ENCODE measurements at places on chromosomes 4 and X.

DNA sequence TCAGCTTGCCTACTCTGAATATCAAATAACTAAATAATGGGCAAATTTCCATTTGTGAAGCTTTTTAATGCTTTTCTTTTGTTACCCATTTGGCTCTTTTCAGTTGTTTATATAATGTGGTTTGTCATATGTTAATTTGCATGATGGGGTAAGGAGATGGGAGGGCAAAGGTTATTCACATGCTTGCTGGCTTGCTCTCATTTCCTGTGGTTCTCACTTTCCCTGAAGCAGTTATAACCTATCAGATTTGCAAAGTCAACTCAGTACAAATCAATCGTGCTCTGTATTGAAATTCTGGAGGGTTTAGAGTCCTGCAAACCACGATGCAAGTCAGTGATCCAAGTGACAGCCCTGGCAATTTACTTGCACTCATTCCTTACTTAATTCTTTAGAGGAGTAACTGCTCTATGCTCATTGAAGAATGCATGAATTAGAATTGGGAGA is 711.2 kb downstream of the ADGRL3 start:
- no peak for DNase-seq

DNA sequence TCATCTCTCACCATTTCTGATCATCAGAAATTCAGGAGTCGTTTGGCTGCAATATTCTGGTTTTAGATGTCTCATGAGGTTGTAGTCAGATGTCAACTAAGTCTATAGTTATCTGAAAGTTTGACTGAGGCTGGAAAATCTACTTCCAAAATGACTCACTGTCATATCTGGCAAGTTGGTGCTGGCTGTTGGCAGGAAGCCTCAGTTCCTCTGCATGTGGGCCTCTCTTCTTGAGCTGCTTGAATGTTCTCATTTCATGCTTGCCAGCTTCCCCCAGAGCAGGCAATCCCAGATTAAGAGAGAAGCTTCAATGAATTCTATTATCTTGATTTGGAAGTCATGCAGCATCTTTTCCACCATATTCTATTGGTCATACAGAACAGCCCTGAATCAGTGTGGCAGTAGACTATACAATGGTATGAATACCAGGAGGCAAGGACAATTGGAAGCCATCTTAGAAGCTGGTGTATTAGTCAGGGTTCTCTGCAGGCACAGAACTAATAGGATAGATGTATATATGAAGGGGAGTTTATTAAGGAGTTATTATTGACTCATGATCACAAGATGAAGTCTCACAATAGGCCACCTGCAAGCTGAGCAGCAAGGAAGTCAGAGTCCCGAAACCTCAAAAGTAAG is 46.8 kb upstream of the ELF2 start:
- DNase-seq: no peak

DNA sequence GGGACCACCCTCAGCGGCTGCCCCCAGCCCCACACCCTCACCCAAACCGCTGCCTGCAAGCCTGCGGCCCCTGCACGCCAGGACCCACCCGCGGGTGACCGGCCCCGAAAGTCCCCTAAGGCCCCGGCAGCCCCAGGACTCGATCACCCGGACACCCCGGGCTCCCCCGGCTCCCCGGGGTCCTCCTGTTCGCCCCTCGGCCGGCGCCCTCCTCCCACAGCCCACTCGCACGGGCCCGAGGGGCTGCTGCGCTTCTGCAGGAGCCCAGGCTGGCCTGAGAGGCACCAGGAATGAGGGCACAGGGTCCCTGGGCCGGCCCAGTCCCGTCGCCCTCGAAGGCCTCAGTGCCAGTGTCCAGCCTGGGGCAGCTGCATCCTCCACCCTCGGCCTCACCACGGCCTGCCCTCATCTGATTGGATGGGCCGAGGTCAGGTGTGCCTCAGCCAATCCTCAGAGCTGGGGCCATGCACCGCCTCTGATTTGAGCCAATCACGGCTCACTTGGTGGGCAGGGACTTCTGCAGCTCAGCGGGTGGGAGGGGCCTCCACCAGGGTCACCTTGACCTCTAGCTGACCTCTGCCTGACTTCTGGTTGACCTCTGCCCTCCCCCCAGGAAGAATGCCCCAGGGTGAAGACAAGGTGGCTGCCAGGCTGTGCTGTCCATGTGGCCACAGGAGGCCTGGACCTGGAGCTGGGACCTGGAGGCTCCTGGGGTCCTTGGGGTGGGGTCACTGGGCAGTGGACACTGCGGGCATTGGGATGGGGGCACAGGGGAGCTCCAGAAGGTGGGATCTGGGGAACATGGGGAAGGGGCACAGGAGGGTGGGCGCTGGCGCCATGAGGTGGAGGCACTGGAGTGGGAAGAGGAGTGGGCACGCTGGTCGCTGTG is 97.6 kb upstream of the NKX1-1 start:
- DNase-seq: no peak

DNA sequence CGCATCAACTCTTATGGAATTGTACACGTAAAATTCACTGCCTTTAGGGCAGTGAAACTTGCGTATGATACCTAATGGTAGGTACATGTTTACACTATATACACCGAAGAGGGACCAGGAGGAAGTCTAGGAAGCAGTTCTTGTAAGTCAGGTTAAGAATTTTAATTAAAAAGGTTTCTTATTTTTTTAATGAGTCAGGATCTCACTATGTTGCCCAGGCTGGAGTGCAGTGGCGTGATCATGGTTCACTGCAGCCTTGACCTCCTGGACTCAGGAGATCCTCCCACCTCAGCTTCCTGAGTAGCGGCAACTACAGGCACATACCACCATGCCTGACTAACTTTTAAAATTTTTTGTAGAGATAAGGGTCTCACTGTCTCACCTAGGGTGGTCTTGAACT is 6.6 kb downstream of the NUDT9 start:
- DNase-seq: no peak

DNA sequence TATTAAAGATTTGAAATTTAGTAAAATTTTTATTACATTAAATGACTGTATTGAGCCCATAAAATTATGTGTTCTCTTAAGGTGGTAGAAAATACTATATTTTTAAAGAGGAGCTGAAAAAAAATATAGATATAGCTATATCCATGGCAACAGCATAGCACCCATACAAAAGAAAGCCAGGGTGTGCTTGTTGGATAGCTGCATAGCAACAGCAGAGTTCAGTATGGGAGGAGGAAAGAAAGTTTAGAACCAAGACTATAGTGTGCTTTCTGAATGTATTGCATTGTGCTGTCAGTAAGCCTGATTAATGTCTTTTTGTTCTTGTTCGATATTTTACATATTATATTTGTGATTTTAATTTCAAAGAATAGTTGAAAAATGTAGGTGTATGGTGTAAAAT is 78.4 kb downstream of the GRID2 start:
- no peak for DNase-seq

DNA sequence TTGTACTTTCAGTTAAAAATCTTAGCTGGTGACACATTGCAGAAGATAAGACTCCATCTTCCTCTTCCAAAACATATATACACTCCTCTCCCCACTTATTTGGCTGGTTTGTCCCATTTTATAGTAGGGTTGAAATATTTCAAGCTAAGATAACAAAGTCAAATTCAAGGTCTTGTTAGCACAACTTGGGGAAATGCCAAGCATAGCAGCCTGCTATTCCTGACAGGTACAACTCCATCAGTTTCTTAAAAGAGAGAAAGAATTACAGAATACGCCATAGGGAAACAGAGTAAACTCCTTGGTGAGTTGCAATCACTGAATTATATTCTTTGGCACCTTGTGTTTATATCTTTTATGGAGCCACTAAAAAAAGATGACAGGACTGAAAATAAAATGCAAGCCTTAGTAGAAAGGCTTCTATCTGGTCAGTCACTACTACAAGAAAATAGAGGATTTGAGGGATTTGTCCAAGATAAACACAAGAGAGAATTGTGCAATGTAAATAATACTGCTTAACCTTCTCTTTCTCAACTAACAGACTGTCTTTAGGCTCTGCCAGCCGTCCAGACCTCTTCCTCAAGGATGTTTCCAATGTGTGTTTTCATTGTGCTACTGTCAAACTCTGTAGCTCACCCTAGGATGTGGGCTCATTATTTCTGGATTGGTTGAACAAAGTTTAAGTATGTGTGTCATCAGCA is 170.3 kb downstream of the VEGFC start:
- DNase-seq: no peak

DNA sequence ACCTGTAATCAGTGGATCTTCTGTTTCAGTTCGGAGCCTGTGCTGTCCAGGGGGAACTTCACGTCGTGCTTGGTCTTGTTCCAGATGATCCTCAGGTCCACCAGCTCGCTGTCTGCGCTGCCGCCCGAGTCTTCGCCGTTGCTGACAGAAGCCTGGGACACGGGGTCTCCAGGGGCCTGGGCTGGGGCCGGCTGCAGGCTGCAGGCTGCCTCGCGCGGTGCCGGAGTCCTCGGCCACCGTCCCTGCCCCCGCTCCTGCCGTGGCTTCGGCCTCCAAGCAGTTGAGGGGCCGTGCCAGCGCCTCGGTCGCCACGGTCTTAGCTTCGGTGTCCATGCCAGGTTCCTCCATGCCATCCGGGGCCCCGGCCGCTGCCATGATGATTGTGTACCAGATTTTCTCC is 37.3 kb upstream of the CCNI start:
- no peak for DNase-seq

DNA sequence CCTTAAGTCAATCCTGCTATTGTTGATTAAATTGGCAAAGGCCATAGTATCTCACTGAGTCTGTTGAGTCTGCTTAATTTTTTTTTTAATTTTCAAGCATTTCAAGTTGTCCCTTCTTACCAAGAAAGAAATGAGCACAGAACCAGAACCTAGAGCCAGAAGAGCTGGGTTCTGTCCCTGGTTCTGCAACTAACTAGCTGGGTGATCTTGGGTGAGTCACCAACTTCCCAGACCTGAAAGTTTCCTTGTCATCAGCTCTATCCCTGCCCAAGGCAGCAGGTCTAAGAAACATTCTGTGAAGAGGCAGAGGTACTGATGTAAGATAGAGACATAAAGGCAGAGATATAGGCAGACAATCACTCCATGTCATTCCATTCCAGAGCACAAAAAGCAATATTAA is 17.3 kb downstream of the TEC start:
- DNase-seq: no peak

- no peak for DNase-seq
These were observed 13.5 kb downstream of the CTAG1B start for GRCh38 chrX:154605566-154605965.

GRCh38 chr4:96895826-96896225 is 1055.9 kb downstream of the PDHA2 start:
- no peak for DNase-seq

DNA sequence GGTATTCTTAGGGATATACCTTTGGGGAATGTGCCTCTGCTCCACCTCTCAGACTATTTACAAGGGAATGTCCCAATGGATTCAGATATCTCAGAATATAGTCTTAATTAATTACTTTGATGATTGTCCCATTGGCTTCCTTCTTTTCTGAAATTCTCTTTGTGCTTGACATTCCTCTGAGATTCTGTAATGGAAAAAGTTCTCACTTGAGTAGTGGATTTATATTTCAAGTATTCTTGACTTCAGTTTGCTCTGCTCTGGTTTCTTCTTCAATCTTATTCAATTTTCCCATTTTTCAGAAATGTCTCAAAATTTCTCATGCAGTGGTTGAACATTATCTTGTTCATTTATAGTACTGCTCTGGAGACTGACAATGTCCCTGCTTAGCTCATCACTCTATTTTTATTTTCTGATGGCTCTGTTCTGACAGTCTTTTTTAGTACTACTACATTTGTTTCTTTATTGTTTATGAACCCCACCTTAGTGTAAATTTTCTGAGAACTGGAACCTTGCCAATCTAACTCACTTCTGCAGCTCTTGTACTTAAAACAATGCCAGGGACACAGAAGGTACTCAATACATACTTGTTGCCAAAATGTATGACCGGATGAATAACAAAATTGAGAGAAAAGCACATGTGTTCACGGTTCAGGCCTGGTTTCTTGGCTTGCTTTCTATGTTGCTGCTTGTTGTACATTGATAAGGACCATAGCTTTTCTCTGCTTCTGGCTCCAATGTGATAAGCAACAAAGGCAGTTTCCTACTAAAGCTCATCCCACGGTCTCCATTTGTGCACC is 471.7 kb downstream of the GASK1B start:
- no peak for DNase-seq

GRCh38 chrX:118901991-118902390 is 72.4 kb upstream of the LONRF3 start:
- DNase-seq: no peak

DNA sequence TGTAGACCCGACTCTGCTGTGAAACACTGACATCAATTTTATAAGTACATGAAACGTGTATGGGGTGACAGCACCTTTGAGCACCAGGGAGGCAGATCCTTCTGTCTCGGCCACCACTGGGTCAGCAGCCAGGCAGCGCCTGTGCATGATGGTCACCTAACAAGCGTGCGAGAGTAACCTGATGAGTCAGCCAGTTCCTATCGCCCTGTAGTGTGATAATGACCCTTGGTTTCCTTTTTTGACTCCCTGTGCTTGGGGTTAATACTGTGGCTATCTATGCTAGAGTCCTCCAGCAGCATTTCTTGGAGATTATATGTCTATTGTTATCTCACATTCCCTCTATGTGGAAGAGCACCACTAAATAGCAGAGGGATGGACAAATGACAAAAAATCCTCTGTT is 101.6 kb downstream of the NPNT start:
- no peak for DNase-seq

GRCh38 chr4:86497131-86497530 is 97.0 kb upstream of the PTPN13 start:
- no peak for DNase-seq

Data from stimulated activated CD8-positive, alpha-beta memory T cell treated with anti-CD3 and anti-CD28 coated beads, Interleukin-7, amount 100 ng/mL, for 1 hour (primary cell).